ENCODE measurements at places on chromosomes 1 and 21.

DNA sequence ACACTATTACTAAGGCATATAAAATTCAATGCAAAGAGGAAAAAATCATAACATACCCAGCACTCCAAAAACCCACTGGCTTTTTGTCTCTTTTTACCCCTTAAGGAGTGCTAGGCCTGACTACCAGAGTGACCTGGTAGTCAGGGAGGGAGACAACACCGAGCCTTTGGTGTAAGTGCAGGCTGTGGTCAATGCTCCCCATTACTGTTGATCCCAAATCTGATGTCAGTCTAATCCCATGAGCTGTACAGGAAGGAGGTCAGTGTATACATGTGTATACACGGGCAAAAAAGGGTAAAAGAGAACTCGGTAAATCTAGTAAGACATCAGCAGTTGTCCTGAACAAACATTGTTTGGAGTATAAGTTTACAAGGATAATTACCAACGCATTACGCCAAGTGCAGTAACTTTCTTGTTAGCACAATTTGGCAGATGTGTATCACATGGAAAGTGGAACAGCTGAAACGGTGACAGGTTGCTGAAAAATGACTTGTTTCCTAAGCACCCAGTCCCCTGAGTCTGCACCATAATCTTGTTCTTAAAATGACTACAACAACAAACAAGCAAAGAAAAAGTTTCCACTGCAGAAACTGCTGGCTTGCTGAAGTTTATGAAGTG lies 217.9 kb downstream of the KCNH1 start:
- no peak for DNase-seq

DNA sequence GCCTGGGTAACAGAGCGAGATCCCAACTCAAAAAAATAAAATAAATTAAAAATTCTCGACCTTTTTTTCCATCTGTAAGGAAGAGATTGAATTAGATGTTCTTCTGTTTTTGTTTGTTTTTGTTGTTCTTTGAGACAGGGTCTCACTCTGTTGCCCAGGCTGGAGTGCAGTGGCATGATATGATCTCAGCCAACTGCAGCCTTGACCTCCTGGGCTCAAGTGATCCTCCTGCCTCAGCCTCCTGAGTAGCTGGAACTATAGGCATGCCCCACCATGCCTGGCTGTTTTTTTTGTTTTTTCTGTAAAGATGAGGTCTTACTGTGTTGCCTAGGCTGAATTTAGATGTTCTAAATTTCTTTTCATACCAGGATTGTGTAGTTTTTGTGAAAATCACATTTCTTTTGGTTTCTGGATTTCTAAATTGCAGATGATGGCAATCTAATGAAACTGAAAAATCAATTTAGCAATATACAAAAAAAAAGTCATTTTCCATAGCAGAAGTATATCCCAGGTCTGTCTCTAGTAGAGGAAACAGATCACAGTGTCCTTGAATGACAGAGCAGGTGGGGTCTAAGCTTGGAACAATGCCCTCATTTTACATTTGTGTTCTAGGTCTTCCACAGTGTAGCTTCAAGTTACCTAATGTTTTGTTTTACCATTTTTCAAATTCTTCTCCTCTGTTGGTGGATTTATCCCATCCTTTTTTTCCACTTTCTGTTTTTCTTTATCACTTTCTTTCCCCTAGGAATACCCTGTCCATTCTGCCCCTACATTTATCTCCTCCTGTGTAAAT lies 20.3 kb downstream of the ZYG11A start:
- no peak for DNase-seq

DNA sequence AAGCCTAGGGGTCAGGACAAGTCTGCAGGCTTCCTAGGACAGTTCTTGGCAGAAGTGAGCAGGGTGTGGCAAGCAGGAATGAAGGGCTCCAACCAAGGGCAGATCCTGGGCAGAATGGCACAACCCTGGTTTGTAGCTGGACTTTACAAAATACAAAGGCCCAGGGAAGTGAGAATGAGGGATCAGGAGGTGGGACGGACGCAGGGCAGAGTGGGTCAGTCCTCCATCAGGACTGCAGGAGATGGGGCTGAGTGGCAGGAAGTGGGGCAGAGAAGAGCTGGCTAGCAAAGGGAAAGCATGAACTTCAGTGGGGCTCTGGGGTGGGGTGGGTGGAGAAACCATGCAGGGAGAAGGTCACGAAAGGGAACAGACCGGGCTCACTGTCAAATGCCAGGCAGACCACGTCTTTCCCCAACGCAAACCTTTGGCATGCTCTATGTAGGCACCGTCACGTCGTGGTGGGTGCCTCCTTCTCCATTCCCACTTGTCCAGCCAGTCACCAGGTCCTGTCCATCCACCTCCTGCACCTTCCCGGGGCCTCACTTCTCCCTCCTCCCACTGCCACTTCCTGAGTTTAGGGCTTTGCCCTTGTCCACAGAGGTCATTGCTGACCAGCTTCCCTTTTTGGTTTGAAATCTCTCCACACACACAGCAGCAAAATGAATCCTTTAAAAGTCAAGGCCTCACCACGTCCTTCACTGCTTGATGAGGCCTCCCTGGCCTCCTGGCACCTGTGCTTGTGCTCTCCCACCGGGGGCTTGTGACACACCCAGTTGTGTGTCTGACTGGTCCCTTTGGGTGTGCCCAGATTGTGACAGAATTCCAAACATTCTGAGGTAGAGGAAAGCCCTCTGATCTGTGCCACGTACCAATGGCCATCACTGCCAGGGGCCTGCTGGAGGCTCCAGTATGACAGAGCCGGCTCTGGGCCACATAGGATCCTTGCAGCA lies 8.7 kb upstream of the CLDN19 start:
- no peak for DNase-seq

- DNase-seq = no peak
These were observed 67.8 kb downstream of the PCSK9 start for GRCh38 chr1:55107101-55107500.

DNA sequence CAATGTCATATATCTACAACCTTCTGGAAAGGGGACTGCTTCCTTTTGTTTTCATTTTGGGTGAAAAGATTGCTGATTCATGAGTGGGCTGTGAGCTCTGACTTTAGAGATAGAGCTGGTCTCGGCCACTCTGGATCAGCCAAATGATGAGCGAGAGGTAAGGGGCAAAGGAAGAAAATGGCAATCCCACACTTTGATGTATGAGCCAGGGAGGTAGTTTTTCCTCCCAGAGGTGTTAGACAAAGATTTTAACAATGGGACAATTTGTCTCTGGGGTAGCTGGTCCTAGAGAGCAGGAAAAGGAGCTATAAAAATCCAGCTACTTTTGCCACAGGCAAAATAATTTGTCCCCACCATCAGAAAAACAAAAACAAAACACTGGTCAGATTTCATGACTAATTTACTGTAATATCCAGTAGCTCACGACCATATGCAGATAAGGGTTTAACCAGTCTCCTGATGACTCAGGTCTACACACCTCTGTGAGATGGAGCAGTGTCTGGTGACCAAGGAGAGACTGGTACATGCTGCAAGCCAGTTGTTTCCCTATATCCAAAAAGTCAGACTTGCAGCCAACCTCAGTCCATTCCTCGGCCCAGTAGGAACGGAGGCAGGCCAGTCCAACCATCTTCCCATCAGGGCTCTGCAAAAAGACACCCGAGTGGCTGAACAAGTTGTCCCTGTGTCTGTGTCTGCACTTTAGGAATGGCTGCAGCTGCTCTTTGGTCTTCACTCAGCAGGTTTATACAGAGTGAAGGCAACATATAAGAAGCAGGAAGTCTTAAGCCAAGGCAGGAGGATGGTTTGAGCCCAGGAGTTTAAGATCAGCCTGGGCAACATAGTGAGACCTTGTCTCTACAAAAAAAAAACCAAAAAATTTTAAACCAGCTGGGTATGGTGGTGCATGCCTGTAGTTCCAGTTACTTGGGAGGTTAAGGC lies 29.2 kb downstream of the DNASE2B start:
- DNase-seq = no peak

GRCh38 chr1:2784854-2785630 lies 16.5 kb downstream of the TTC34 start:
- peak; percentile 7 for DNase-seq

GRCh38 chr1:33127001-33127823 lies 46.3 kb downstream of the AZIN2 start:
- DNase-seq = peak; percentile 97

- DNase-seq = no peak
These were observed 17.0 kb upstream of the GRIK3 start for GRCh38 chr1:37051346-37051745.

DNA sequence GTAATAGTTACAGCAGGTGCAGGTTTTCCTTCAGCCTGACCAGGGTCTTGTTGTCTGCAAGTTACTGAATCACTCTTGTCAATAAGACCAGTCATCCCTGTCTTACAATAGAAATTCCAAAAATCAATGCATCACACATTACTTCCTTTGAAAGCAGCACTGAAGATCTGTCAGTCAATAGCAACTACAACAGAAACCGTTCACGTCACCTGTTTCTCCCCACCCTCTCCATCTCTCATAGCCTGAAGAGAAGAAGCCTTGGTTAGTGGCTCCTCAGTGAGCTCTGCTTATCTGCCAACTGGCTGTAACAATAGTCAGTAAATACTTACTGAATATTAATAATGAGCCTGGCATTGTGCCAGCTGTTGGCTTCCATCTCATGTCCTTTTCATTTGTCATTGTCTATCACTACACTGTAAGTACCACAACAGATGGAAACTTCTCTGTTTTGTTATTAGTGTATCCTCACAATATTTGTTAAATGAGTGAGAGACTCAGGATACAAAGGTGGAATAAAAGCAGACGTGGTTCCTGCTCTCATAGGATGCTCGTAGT lies 195.2 kb downstream of the S1PR1 start:
- DNase-seq = no peak

Data from T-helper 1 cell (primary cell).